ENCODE measurements at places on chromosomes 7 and 10.
A peak's percentile ranks its signal among the peaks of the same experiment; 100 is the strongest.

GRCh38 chr7:84144935-84145334 lies 49.7 kb downstream of the SEMA3A start:
- no peak for DNase-seq

DNA sequence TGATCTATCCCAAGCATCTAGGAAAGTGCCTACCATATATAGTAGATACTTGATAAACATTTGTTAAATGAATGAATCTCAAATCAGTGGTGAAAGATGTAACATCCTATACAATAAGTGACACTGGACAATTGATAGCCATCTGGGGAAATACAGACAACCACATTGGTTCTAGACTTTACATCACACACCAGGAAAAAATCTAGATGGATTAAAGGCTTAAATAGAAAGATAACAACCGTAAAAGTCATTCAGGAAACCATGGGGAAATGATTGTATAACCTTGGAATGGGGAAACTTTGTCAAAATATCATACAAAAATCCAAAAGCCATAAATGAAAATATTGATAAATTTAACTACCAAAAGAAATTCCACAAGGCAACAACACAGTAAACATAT lies 7.0 kb upstream of the GARIN1A start:
- no peak for DNase-seq

DNA sequence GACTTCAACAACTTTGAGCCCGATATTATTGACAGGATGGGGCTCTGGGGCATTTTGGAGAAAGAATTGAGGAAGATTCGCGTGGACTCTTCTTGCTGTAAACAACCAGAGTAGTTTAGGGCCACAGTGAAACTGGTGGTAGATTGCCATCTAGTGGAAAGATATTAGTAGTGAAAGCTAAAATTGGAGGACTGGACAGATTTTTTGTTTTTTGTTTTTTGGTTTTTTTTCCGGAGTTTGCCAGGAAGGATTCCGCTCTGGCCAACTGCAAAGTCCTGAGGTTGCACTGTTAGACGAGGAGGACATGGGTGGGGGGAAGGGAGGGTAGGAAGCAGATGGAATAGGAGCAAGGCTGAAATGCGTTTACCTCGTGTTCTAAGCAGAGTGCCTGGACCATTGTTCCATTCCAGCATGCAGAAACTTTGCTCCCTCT lies 11.7 kb downstream of the NOBOX start:
- DNase-seq = peak; percentile 46

DNA sequence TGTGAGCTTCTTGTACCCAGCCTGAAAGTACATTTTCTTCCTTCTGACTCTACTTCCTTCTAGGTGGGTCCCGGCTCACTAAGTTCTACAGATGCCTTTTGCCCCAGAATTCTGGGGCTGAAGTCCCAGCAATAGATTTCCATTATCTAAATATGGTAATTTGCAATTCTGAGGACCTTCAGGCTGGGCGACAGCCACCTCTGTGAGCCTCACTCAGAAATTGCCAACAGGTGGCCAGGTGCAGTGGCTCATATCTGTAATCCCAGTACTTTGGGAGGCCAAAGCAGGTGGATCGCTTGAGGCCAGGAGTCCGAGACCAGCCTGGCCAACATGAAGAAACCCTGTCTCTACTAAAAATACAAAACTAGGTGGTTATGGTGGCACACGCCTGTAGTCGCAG lies 23.7 kb downstream of the CREM start:
- no peak for DNase-seq

DNA sequence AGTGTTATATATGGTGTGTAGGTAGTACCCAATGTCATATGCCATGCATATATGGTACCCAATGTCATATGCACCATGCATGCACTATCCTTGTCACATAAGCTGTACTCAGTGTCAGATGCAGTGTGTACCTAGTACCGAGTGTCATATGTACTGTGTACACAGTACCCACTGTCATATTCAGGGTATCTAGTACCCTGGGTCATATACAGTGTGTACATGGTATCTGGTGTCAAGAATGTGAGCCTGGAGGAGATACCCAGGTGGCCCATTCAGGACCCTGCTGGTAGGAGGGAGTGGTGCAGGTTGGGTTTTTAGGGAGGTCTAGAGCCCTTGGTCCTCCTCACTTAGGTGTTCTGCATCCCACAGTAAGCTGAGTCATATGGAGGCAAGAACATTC lies 1.8 kb downstream of the ZMYND11 start:
- DNase-seq = no peak

GRCh38 chr7:114102131-114102530 lies 183.3 kb upstream of the PPP1R3A start:
- DNase-seq = no peak

GRCh38 chr10:63455507-63455906 lies 10.3 kb downstream of the JMJD1C start:
- no peak for DNase-seq

GRCh38 chr7:109178342-109178741 lies 608.7 kb downstream of the DNAJB9 start:
- DNase-seq = no peak

DNA sequence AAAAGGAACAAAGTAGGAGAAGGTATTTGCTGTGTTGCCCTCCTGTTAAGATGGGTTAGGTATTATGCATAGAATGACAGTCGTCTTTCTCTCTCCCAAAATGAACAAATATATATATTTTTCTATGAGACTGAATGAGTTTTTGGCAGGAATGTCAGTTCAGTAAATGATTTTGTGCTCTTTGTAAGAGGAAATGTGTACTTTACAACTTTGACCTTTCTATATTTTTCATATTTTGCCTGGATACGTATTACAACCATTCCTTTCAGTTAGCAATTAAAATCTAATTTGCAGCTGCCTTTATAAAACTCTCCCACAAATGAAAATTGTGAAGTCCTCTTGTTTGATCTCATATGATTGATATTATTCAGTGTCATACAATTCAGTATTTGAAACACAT lies 336.6 kb upstream of the MEOX2 start:
- DNase-seq = no peak

- DNase-seq = no peak
These were observed 88.5 kb downstream of the VTI1A start for GRCh38 chr10:112535531-112535951.

DNA sequence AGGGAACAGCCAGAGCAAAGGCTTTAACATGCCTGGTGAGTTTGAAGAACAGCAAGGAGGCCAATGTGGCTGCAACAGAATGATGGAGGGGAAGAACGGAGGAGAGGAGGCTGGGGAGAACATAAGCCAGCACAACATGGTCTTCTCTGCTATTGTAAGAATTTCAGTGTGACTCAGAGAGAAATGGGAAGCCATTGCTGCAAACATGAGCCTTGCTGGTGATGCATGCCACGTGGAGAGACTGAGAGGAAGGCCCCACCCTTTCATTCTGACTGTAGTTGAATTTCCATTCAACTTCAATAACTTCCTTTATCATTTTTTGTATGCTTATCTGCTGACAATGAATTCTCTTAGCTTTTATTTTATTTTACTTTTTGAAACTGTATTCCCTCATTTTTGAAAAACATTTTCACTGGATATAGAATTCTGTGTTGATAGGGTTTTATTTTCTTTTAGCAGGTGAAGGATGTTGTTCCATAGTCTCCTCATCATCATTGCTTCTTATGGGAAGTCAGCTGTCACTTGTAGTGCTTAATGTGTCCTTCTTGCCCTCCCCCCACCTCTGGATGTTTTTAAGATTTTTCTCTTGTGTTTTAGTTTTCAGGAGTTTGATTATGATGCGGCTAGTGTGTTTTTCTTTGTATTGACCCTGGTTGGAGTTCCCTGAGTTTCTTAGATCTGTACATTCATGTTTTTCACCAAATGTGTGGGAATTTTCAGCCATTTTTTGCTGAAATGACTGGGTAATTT lies 46.4 kb upstream of the LEP start:
- no peak for DNase-seq

GRCh38 chr7:50626286-50626685 lies 61.1 kb upstream of the DDC start:
- DNase-seq = no peak

- no peak for DNase-seq
These were observed 26.9 kb downstream of the NUP205 start for GRCh38 chr7:135584362-135585353.

- DNase-seq = peak; percentile 56
These were observed 1.9 kb downstream of the ACSL5 start for GRCh38 chr10:112375721-112376395.

DNA sequence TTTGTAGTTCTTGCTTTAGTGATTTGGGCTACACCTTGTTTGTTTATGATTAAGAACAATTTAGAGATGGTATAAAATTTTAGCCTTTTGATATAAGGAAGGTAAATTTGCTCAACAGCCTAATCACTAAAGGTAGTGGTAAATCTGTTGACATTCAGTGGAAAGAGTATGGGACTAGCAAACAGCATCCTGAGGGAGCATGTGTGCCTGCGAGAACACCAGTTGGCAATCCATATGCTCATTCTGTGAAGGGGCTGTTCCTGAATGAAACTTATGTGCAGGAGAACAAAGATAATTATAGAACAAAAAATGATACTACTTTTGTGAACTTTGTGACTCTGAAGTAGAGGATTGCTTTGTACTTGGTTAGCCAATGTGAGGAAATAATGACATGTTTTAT lies 44.0 kb downstream of the CAPZA2 start:
- no peak for DNase-seq

GRCh38 chr7:70458745-70459144 lies 673.2 kb upstream of the GALNT17 start:
- no peak for DNase-seq

DNA sequence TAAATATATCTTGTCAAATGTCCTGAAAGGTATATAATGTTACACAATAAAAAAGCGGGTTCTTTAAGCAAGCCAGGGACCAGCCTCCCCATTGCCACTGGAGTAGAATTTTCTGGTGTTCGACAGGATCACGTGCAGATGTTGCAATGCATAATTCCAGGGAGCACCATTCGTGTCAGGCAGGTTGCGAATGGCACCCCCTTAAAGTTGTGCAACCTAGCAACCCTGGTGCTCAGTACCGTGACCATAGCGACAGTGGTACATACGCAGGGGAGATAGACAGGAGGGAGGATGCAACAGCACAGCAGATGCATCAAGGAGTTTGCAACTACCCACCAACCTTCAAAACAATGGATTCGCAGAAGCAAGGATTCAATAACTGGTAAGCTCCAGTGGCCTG lies 6.6 kb upstream of the BMPR1A start:
- no peak for DNase-seq

DNA sequence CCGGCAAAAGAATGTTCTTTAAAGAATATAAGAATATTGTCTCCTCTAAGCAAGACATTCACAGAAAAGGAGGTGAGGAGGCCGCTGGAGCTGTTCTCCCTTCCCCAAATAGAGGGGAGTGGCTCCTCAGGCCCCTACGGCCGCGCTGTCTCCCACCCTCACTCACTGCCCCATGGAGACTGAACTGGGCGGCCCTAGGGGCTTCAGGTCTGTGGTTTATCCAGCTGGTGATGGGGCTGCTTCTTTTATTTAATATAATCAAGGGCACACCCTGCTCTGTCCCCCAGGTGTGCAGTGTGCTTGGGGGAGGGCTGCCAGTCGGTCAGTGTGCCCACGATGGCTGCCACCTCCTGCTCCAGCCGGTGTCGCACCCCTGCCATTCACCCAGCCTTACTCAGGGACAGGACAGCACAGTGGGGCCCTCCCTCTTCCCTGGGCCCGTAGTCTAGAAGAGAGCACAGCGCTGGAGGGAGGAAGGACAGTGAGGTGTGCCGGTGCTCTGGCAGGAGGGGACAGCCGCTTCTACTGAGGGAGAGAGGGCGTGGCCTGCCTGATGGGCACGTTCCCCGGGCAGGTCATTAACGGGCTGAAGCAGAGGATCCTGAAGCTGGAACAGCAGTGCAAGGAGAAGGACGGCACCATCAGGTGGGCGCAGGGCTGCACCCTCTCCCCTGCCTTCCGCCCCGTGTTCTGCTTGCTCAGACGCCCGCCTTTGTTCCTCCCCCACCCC lies 23.4 kb downstream of the IQCE start:
- no peak for DNase-seq
